ENCODE measurements at places on chromosomes 13 and 19.

DNA sequence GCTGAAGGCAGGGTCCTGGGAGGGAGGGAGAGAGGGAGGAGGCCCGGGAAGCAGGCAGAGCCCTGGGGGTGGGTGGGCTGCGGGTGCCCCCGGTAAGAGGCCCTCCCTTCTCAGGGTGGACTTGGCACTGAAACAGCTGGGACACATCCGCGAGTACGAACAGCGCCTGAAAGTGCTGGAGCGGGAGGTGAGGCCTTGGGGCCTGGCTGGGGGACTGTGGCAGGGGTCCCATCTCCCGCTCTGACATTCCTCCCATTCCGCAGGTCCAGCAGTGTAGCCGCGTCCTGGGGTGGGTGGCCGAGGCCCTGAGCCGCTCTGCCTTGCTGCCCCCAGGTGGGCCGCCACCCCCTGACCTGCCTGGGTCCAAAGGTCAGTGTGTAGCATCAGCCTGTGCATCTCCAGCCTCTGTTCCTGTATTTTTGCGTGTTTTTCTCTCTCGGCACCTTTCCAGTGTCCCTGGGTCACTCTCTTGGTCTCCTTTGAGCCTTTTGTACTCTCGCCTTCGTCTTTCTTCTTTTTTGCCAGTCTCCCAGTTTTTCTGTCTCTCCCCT is 53.4 kb downstream of the TRPM4 start:
- DNase-seq, result no peak

- no peak for DNase-seq
These were observed 6.4 kb downstream of the KLF16 start for GRCh38 chr19:1856698-1857603.

DNA sequence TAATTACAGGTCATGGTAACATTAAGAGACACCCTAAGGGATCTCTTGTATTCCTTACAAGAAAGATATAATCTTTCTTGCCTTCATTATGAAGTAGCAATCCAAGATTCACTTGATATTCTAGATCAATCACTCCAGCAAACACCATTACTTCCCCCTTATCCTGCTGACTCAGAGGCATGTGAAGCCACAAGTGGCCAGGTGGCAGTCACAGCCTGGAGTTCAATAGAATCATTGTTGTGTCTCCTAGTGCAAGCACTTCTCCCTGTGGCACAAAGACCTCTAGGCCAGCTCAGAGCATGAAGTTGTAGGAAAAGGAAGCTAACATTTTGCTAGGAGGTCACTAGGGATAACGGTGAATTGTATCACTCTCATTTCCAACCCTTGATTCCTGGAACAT is 864.3 kb upstream of the ATXN8OS start:
- no peak for DNase-seq

DNA sequence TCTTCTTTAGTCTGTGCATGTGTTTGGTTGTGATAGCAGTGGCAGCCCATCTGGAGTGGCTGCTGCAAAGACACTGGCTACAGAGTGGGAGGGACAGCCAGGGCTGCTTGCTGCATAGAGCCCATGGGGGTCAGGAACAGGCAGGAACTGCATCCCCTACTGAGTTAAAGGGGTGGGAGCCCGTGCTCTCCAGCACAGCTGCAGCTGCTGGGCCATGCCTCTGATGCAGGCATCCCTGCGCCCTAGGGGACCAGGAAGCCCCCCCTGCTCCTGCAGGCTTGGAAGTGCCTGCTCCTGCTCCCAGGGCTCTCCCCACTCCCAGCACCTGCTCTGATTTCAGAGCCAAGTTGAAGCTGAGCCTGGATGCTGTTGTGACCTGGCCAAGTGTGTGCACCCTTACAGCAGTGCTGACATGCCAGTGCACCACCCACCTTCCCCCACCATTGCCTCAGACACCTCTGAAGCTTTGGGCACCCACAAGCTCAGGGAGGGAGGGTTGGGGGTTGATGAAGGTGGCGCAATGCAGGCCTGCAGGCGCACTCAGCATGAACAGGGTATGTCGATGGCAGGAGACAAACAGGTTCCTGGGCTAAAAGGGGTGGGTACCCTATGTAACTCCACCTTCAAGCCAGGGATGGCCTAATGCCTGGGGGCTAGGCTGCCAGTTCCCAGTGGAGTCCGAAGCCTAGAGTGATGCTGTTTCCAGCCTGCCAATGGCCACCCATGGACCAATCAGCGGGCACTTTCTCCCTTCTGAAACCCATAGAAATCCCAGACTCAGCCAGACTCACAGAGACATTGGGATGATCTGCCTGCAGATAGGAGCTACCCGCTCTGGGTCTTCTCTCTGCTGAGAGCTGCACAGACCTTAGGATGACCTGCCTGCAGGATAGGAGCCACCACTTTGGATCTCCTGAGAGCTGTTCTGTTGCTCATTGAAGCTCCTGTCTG is 919.9 kb upstream of the MIR17HG start:
- DNase-seq, result no peak

- DNase-seq, result no peak
These were observed 7.0 kb upstream of the CEACAM7 start for GRCh38 chr19:41694831-41695635.

DNA sequence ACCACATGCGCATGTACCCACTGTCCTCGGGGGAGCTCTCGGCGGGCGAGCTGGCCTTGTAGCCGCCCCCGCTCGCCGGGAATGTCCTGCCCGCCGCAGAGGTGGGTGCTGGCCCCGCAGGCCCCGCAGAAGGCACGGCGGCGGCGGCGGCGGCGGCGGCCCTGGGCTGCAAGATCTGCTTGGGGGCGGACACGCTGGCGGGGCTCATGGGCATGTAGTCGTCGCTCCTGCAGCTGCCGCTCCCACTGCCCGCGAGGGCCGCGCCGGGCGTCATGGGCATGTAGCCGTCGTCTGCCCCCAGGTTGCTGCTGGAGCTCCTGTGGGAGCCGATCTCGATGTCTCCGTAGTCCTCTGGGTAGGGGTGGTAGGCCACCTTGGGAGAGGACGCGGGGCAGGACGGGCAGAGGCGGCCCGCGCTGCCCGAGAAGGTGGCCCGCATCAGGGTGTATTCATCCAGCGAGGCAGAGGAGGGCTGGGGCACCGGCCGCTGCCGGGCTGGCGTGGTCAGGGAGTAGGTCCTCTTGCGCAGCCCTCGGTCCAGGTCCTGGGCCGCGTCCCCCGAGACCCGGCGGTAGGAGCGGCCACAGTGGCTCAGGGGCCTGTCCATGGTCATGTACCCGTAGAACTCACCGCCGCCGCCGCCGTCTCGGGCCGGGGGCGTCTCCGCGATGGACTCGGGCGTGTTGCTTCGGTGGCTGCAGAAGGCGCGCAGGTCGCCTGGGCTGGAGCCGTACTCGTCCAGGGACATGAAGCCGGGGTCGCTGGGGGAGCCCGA is 2.4 kb downstream of the IRS2 start:
- no peak for DNase-seq

DNA sequence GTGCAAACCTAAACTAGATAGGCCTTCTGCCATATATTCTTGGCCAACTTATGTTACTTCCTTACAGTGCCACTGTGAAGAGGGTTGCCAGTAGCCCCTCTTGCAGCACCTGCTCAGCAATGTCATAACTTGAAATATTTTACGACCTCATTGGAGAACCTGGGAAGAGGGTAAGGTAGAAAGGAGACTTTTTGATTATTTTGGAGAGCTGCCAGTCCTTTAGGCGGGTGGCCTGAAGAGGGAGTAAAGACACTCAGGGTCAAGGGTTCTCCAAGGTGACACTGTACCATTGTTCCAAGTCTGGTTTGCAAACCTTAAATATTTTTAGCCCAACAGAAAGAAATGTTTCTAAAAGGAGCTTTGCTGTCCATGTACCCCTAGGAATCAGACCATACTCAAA is 118.3 kb downstream of the FLT1 start:
- no peak for DNase-seq

GRCh38 chr13:54733639-54734038 is 1705.0 kb downstream of the OLFM4 start:
- no peak for DNase-seq

DNA sequence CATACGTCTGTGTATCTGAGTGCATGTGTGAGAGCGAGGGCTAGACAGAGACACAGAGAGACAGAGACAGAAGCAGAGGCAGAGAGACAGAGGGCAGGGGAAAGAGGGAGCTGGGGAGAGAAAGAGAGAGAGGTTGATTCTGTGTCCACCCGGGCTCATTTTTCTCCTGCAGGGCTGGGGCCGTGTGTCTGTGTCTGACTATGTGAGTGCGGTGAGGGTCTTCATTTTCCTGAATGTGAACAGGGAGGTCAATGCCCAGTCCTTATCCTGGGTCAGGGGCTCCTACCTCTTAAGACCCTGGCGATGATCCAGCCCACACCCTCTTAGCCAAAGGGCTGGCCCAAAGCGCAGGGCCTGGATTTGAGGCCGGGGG is 17.7 kb downstream of the LRRC4B start:
- no peak for DNase-seq

DNA sequence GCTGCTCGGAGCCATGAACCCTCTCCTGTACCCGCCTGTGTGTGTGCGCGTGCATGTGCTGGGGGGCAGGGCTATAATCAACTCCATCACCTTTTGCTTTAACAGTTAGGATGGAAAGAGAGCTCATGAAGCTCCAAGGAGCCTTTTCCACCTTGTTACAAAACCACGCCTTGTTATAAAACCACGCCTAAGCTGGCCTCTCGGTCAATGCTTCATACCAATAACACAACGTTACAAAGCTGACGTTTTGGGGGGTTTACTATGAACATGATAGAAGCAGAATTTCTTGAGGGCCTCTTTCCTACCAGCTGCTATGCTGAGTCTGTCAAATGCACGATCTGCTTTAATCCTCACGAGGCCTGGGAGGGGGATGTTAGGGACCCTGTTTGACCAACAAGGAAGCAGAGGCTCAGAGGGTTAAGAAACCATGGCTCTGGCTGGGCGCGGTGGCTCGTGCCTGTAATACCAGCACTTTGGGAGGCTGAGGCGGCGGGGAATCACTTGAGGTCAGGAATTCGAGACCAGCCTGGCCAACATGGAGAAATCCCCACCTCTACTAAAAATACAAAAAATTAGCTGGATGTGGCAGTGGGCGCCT is 11.9 kb downstream of the CAPS start:
- DNase-seq, result no peak

DNA sequence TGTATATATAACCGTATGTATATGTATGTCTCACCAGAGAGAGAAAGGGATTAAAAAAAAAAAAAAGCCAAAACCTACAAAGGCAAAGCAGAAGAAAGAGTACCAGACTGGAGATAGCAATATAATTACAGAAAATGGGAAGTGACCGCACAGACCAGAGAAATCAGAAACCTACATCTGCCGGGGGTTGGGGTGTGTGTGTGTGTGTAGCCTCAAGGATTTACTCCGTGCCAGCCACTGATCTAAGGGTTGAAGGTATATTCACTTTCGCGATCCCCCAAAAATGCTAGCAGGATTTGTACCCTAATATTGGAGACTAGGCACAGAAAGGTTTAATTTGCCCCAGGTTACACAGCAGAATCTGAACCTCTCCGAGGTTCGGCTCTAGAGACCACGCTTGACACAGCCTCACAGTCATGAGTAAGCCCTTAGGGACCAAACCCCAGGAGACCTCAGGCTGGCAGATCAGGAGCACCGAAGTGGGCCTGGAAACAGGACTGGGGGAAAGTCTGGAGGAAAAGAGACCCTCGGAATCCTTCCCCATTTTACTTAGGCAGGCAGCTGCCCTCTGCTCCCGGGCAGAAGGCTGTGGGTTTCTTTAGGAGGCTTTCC is 14.8 kb downstream of the ARL11 start:
- DNase-seq, result no peak

DNA sequence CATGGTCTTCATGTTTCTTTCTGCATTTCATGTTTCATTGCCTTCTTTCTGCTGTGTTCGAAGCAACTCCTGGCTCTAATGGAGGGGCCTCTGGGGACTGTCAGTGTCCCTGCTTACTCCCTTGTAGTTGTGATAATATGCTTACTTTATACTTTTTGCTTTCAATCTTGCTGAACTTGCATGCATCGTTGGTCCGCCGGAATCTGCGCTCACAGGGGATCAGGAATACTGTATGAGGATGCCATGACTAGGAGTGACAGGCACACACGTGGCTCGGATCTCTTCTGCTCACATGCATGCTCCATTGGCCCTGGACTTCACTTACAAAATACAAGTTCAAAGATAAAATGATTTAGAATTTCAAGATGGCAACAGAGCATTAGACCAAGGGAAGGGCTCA is 108.8 kb downstream of the SIPA1L3 start:
- DNase-seq, result no peak

GRCh38 chr13:27259831-27260230 is 8.5 kb downstream of the RPL21 start:
- DNase-seq, result no peak

DNA sequence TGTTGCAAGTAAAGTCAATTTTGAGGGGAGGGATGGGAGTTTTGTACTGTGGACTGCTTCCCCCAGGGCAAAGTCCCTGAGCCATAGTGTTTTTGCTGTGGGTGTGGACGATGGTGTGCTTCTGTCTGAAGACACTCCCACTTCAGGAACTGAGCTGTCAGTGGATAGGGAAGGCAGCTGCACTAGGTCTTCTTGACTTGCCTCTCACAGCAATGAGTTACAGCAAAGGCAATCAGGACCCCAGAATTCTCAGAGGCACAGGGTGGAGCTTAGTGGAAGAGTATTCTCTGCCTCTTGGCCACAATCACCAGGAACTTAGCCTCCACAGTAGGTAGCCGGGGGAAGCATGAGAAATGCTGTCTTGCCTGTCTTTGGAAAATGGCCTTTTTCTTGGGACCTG is 1416.6 kb upstream of the MIR17HG start:
- no peak for DNase-seq

DNA sequence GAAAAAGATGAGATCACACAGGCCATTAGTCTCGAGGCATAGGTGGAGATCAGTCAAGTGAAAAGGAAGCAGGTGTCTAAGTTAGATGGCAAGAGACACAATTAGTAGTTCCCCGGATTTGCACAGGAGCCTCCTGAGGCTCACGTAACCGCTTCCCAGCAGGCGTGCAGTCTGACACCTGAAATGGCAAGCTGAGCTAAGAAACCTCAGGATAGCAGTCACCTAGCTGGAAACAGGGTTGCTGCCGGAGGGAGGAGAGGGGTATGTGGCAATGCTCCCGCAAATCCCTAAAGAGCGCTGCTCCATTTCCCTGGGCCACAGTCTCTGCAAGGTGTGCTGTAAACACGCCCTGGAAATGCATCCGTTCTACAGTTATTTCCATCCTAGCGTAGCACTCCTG is 1151.0 kb downstream of the DIAPH3 start:
- DNase-seq, result no peak

GRCh38 chr13:46834657-46835056 is 37.7 kb upstream of the ESD start:
- DNase-seq, result no peak

DNA sequence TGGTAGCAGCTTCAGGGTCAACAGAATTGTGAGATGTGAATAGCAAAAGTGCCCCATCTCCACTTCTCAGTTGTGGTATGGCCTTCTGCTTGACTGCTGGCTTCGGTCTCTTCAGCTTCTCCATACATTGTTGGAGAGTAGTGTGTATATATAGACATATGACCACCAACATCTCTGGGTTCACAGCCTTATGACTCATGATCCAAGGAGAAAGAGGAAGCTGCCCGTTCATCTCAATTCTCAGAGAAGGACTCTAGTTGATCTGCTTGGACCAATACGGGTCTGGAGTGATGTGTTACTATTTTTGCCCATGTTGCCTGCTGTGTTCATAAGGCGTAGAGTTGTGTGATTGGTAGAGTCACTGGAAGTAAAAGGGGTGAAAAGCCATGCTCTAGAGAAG is 3.6 kb upstream of the COMMD6 start:
- DNase-seq, result no peak

- DNase-seq, result peak; percentile 92
These were observed 1.9 kb downstream of the KLF1 start for GRCh38 chr19:12884926-12885748.

- DNase-seq, result no peak
These were observed 23.0 kb downstream of the EFNA2 start for GRCh38 chr19:1308718-1309117.

GRCh38 chr13:72221276-72221962 is 354.4 kb upstream of the DACH1 start:
- no peak for DNase-seq

GRCh38 chr13:35765941-35766340 is 289.5 kb upstream of the MAB21L1 start:
- DNase-seq, result no peak
